Ascending aorta (tissue), 2 donors: ENCODE measurements at places on chromosomes 6 and 20. TPM values are rescaled to one million over a fixed set of nuclear protein-coding genes. Genes with fewer than 3 reads are reported as not detected.

- DNase-seq = no peak
Observed at GRCh38 chr6:28446818-28447511, 3.7 kb upstream of the ZSCAN23 start.

GRCh38 chr6:165628955-165629354 is 34.1 kb downstream of the PDE10A start:
- no peak for DNase-seq

DNA sequence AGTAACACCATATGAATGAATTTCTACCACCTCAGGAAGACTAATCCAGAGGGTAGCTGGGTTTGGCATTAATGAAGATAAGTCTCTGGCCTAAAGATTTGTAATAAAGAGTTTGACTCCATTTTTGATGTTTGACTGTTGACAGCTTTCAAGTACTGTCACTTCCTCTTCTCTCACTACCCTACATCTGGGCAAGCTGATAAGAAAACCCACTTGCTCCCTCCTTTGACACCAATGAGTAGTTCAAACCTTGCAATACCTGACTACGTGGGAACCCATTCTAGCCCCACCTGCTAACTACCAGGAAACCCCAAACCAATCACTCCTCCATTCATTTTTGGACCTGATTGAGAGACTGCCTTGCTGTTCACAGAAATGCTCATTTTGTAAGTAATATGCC is 621.5 kb downstream of the TENT5A start:
- no peak for DNase-seq

DNA sequence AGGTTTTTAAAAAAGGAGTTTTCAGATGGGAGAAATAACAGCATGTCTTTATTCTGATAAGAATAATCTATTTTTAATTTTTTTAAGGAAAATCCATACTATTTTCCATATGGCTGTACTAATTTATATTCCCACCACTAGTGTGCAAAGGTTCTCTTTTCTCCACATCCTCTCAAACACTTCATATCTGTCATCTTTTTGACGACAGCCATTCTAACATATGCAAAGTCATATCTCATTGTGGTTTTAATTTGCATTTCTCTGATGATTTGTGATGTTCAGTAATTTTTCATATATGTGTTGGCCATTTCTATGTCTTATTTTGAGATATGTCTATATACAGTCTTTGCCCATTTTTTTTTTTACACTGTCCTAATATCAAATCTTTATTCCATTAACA is 280.6 kb upstream of the RUNX2 start:
- no peak for DNase-seq

DNA sequence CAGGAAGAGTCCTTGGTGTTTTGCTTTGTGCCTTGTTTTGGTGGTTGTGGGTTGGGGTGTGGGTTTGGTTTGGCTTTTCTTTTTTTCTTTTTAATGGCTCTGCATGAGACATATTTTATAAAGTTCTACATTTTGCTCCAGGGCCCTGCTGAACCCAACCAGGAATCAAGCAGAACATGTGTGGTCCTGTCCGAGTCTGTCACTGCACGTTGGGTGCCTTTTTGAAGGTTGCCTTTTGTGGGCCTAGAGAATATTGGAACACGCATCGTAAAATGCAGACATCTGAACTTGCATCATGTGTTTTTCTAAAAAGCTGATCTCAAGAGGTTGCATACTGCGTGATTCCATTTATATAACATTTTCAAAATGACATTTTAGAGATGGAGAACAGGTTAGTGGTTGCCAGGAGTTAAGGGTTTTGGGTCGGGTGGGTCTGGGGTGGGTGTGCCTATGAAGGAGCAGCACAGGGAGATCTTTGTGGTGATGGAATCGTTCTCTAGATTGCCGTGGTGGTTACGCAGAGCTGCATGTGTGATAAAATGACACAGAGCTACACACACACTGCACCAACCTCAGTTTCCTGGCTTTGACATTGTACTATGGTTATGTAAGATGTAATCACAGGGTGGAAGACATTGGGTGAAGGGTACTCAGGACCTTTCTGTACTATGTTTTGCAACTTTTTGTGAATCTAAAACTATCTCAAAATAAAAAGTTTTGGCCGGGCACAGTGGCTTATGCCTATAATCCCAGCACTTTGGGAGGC is 80.2 kb downstream of the EYA2 start:
- no peak for DNase-seq

- DNase-seq = no peak
Observed at GRCh38 chr20:17394411-17394810, 136.8 kb downstream of the BFSP1 start.

DNA sequence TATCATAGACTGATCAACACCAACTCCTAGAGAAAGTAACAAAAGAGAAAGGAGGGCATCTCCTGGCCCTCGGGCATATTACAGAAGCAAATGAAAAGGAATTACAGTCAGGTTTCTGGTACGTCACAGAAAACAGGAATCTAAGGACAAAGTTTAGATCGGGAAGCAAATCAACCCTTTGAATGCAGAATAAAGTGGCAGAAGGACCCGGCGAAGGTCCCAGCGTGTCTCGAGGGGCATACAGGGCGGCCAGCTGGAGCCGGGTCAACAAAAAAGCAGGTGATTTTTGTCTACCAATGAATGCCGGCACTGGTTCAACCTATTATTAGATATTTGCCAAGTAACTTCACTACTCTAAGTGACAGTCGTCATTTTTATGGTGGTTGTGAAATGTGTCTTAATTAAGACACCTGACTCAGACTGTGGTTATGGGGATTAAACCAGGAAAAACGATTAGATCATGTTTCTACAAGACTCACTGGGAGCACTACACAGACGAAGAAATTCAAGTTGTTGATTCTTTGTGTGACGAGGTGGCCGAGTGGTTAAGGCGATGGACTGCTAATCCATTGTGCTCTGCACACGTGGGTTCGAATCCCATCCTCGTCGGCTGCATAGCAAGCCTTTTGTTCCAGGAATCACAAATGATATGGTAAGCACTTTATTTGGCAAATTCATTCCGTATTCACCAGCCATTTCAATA is 12.4 kb upstream of the ZSCAN9 start:
- no peak for DNase-seq

- DNase-seq = no peak
Observed at GRCh38 chr6:109023356-109023925, 71.2 kb downstream of the SESN1 start.

DNA sequence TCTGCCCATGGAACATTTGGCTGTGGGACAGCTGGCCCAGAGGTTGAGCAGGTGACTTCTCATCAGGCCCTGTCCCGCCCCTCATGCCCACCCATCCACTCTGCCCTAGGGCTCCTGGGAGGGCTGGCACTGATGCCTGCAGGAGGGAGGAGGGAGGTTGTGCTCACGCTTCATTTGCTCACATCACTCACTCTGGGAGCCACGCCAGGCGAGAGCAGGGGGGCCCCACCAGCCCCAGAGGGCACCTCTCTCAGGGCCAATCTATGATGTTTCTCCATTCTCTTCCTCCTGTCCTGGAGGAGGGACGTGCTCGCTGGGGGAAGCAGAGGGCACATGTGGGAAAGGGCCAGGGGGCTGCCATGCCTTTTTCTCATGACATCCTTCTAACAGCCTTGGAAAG is 10.9 kb upstream of the GLP1R start:
- DNase-seq = no peak

DNA sequence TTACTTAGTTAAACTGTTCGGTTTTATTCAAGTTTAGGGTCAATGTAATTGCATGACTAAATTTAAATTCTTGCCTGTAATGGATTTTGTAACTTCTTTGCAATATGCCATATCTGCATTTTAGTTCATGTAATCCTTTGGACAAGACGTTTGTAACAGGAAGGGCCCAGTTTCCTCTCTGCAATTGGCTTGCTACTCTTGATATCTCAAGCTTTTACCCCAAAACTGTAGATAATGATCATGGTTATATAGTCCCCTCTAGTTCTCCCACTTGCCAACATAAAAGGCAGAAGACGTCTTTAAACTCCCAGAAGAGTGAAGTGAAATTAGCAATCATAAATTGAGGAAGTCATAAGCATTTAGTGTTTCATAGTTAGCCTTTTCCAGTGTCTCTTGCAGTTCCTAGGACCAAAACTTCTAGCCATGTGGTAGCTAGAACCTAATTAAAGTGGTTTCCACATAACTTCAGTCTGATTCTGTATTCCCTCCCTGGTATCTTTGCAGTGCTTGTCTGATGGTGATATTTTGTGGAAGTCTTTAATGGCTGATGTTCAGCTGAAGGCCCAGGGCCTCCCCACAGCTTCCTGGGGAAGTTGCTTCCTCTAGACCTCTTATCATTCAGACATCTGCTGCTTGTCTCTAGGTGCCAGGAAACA is 117.8 kb upstream of the SUPT3H start:
- DNase-seq = no peak

The HLA-DRB5 gene
- total RNA-seq = 19.9 TPM

The DNAH8 gene
- not detected for total RNA-seq

The ADGRB3 gene
- 4.4 TPM for total RNA-seq

The FERMT1 gene
- total RNA-seq = 0.75 TPM

The MUC22 gene
- total RNA-seq = not detected

The LY6G6C gene
- total RNA-seq = not detected

The WFDC5 gene
- total RNA-seq = not detected

The SMLR1 gene
- not detected for total RNA-seq

The PAX1 gene
- not detected for total RNA-seq
